ENCODE measurements at places on chromosomes 4 and X. TPM values are rescaled to one million over a fixed set of nuclear protein-coding genes. Genes with fewer than 3 reads are reported as not detected.

Gene MTNR1A
- total RNA-seq, result 1.2 TPM

Gene NHSL2
- 10.8 TPM for total RNA-seq

GRCh38 chrX:78708262-78708661 lies 39.3 kb upstream of the LPAR4 start:
- H3K27me3 ChIP-seq, result no peaks in the 10 kb centered on the region
- H3K27ac ChIP-seq, result no peak overlapping the region
- H3K36me3 ChIP-seq, result no peaks in the 10 kb centered on the region
- DNase-seq, result no peak
- H3K4me3 ChIP-seq, result no peak overlapping the region
- peaks cover 4% of the 10 kb centered on the region for H3K4me1 ChIP-seq

GRCh38 chr4:138912704-138913340 lies 102.8 kb upstream of the NOCT start:
- no peaks in the 10 kb centered on the region for H3K27me3 ChIP-seq
- H3K36me3 ChIP-seq, result no peaks in the 10 kb centered on the region
- H3K27ac ChIP-seq, result no peak overlapping the region
- peaks cover 21% of the 10 kb centered on the region for H3K4me1 ChIP-seq
- no peak for DNase-seq
- H3K4me3 ChIP-seq, result no peak overlapping the region

GRCh38 chrX:44871114-44871645 lies 1.8 kb upstream of the KDM6A start:
- DNase-seq, result no peak
- H3K27me3 ChIP-seq, result no peaks in the 10 kb centered on the region
- peak overlapping the region; percentile 13 for H3K27ac ChIP-seq
- peaks cover 9% of the 10 kb centered on the region for H3K4me1 ChIP-seq

DNA sequence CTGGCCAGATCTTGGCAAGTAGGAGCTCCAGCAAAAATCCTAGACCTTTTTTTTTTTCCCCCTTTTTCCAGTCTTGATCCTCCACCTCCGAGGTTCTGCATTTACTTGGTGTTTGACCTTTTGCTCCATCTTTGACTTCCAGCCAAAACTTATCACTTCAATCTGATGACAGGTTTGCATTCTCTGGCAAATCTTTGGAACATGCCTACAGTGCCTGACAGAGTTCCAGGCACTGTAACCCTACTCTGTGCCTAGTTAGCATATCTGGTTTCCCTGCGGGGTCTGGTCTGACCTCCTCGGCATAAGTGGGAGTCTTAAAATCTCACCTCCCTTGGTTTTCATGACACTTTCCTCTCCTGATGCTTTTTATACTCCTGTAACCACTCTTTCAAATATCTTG lies 39.4 kb upstream of the NR3C2 start:
- H3K27ac ChIP-seq, result no peak overlapping the region
- H3K4me3 ChIP-seq, result no peak overlapping the region
- no peaks in the 10 kb centered on the region for H3K36me3 ChIP-seq

DNA sequence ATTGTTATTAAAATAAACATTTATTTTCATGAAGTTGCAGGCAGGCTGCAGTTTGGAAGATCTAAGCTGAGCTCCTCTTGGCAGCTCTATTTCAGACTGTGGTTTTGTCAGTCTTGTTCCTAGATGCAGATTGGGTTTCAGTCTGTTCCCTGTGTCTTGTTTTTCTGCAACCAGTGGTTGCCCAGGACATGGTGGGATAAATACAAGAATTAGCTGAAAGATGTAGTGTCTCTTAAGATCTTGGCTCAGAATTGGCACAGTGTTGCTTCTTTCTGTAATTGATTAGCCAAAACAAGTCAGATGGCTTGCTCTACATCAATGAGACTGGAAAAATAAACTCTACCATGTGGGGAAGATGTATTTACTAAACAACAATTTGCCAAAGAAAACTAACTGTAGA lies 283.0 kb upstream of the BOD1L1 start:
- no peaks in the 10 kb centered on the region for H3K4me1 ChIP-seq
- no peak for DNase-seq
- H3K36me3 ChIP-seq, result no peaks in the 10 kb centered on the region
- H3K27me3 ChIP-seq, result no peaks in the 10 kb centered on the region
- no peak overlapping the region for H3K27ac ChIP-seq

DNA sequence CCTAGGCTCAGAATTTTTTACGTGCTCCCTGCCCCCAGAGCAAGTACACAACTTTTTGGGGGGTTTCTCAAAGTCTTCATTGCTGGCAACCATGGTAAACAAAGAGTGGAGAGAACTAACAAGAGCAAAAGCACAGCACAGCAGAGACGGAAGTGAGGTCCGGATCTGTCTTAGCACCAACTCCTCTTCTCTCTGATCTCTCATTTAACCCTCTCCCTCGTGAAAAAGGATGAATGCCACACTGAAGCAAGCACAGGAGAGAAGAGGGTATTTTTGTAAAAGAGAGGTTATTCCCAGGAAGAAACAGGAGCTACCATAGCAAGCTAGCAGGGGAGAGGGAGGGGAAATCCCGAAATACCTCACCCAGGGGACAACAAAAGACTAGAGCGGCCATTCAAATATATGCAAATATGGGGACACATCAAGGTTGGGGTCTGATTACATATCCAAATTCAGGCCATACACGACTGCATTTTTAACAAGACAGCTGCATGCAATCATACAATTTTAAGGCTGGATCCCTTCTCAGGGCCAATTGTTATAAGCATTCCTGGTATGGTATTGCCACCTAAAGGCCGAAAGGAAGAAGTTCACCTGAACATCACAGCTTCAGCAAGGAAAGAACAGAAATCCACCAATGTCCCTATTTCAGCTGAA lies 46.6 kb downstream of the CD40LG start:
- H3K36me3 ChIP-seq, result no peaks in the 10 kb centered on the region
- no peak for DNase-seq
- no peaks in the 10 kb centered on the region for H3K27me3 ChIP-seq
- H3K27ac ChIP-seq, result no peak overlapping the region
- H3K4me1 ChIP-seq, result peaks cover 9% of the 10 kb centered on the region
- no peak overlapping the region for H3K4me3 ChIP-seq

DNA sequence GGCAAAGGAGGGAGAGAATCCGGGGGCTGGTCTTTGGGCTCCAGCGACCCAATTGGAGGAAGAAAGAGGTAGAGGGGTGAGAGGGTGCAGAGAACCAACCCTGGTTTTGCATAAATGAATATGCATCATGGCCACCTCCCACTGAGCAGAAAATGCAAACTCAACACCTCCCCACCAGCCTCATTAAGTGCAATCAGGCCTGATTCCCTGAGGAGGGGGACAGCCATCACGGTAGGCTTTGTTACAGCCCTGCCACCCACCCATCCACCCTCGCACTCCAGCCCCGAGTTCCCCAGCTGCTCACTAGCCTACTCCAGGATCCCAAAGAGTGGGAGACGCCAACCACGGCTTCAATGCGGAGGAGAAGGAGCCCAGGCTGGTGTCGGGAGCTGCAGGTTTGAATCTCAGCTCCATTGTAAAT lies 48.3 kb upstream of the MAN2B2 start:
- no peak for DNase-seq
- H3K36me3 ChIP-seq, result no peaks in the 10 kb centered on the region
- no peak overlapping the region for H3K27ac ChIP-seq
- H3K4me1 ChIP-seq, result no peaks in the 10 kb centered on the region

DNA sequence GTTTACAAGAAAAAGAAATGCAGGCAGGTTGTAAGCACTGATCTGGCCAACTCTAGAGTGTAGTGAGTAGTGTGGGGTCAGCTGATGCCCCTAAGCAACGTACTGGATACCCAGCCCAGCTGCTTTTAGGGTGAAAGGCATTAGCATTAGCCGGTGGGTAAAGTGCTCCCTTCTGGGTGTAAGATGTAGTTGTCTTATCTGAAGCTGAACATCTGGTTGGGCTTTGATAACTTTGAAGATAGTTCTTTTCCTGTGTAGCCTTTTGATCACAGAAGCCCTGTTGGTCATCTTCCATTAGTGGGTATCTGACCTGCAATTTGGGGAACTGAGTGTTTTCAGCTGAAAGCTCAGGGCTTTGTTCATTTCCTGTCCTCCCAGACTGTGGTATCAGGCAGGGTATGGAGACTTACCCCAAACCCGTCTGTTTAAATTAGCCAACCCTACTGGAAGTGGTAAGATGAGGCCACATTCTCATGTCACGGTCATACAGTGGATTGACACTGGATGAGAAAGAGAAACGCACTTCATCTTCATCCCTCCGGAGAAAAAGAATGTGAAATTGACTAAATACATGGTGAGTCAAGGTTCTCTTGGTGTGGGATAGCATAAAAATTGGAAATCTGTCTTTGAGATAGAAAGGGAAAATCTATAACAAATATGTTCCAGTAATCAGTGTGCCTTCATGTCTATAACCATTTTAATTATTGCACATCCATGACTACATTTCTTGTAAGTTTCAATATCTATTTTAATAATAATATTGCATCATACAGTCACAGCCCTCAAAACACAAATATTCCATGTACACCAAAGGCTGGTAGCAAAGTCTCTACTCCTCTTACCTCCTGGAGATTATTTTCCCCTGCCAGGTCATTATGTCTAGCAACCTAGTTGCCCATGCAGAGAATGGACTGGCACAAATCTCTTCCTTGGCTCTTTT lies 8.7 kb downstream of the RHOH start:
- no peak overlapping the region for H3K4me3 ChIP-seq
- no peaks in the 10 kb centered on the region for H3K36me3 ChIP-seq
- DNase-seq, result no peak
- no peaks in the 10 kb centered on the region for H3K27me3 ChIP-seq
- H3K4me1 ChIP-seq, result no peaks in the 10 kb centered on the region

- H3K36me3 ChIP-seq, result no peaks in the 10 kb centered on the region
- no peaks in the 10 kb centered on the region for H3K4me1 ChIP-seq
- DNase-seq, result no peak
- no peak overlapping the region for H3K27ac ChIP-seq
- no peaks in the 10 kb centered on the region for H3K27me3 ChIP-seq
Observed at GRCh38 chr4:32161392-32161791, 1441.2 kb downstream of the PCDH7 start.

DNA sequence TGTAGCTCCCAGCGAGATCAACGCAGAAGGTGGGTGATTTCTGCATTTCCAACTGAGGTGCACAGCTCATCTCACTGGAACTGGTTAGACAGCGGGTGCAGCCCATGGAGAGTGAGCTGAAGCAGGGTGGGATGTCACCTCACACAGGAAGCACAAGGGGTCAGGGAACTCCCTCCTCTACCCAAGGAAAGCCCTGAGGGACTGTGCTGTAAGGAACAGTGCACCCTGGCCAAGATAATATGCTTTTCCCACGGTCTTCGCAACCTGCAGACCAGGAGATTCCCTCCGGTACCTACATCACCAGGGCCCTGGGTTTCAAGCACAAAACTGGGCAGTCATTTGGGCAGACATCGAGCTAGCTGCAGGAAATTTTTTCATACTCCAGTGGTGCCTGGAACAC lies 216.4 kb upstream of the TET2 start:
- H3K4me1 ChIP-seq, result no peaks in the 10 kb centered on the region
- DNase-seq, result no peak
- H3K27ac ChIP-seq, result no peak overlapping the region
- H3K4me3 ChIP-seq, result no peak overlapping the region

DNA sequence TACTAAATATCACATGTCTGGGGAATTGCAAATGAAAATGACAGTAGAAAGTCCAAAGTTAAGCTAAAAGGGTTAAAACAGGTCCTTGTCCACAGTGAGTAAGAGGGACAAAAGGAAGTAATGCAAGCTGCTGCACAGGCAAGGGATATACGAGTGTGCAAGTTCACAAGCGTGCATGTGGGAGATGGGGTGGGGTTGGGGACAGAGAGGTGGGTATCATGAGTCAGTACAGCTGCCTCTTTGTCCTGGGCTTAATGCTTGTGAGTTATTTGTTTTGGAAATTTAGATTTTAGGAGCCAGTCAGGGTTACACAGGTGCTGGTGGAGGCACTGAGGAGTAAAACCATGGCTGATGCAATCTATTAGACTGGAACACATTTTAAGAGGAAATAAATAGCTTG lies 3.3 kb upstream of the GPRASP2 start:
- no peak overlapping the region for H3K27ac ChIP-seq
- peaks cover 6% of the 10 kb centered on the region for H3K36me3 ChIP-seq
- peaks cover 6% of the 10 kb centered on the region for H3K4me1 ChIP-seq
- DNase-seq, result no peak
- no peak overlapping the region for H3K4me3 ChIP-seq

DNA sequence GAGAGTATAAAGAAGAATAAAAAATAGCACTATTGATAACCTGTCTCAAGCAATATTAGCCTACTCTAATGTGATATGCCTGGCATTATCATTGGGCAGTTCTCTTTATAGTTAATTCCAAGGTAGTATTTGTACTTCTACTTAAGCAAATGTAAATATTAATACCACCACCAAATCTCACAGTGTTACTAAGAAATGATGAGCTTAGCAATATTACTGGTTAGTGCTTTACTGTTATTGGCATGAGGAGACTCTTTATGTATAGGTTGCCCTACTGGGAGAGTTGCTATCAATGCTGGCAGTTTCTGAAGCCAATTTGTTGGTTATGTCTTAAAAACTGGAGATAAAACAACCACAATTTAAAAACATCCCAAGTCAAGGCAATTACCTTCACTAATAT lies 155.7 kb downstream of the CDS1 start:
- H3K4me1 ChIP-seq, result no peaks in the 10 kb centered on the region
- H3K4me3 ChIP-seq, result no peak overlapping the region
- no peak overlapping the region for H3K27ac ChIP-seq

- H3K4me1 ChIP-seq, result no peaks in the 10 kb centered on the region
- DNase-seq, result no peak
- H3K27ac ChIP-seq, result no peak overlapping the region
- H3K27me3 ChIP-seq, result no peaks in the 10 kb centered on the region
- no peaks in the 10 kb centered on the region for H3K36me3 ChIP-seq
Observed at GRCh38 chr4:189176002-189176401, 764.7 kb upstream of the FRG1 start.

DNA sequence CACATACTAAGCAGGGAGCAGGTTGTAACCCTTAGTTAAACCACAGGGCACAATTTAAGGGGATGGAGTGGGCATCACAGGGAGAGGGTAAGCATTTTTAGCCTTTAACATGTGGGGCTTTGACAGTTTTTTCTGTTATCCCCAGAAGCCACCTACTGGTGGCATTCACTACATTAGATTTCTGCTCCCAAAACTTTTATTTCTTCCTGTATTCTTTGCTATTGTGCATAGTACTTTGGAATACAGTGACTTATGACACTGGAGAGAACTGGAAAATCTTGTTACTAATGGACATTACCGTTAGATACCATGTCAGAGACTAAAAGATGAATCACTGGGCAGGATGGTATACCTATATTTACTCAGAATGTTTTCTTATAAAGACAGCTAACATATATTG lies 7.3 kb downstream of the TRIM75 start:
- no peaks in the 10 kb centered on the region for H3K4me1 ChIP-seq
- no peaks in the 10 kb centered on the region for H3K36me3 ChIP-seq
- no peak for DNase-seq

Data from neural crest cell (in vitro differentiated cells).